NCI-H1105 treated with DMSO at 0.1 percent for 48 hours (cell line): ENCODE measurements at places on chromosomes 7 and 10.

- no peak for DNase-seq
These were observed 1.1 kb downstream of the NDUFB2 start for GRCh38 chr7:140697447-140698143.

DNA sequence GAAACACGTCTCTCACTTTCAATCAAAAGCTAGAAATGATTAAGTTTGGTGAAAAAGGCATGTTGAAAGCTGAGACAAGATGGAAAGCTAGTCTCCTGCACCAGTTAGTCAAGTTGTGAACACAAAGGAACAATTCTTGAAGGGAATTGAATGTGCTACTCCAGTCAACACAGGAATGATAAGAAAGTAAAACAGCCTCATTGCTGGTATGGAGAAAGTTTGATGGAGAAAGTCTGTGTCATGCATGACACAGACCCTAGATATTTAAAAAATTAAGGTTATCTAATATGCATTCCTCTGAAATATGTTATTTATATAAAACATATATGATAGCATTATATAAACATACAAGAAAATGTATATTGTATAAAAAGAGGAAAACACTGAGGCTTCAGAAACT, 699.4 kb upstream of the FZD8 start:
- no peak for DNase-seq

DNA sequence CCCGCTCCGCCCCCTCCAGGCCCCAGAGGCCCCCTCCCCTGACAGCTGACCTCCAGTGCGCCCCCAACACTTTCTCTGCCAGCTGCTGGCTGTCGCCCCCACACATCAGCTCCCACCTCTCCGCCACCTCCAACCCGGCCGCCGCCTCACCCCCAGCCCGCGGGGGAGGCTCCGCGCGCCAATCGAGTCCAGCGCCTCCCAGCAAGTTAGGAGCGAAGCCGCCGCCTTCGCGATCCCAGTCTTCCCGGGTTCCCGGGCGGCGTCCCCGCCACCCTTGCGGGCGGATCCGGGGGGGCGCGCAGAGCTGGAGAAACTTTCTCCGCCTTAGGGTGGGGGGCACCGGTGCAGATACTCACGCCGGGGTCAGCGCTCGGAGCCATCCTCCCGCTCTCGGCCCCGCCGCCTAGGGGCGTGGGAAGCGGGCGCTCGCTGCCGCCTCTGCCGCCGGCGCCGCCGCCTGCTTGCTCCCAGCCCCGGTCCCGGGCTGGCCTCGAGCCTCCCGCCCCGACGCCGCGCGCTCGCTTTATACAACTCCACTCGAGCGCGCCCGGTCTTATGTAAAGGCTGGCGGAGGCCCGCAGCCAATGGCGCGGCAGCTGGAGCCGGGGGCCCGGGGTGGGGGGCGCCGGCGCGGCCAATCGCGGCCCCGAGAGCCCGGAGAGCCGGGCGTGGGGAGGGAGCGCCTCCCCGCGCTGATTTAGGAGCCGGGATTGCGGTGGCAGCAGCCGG, at the start of gene CRTAC1:
CRTAC1 (minus strand) TSS at position 529 of the 729 bp plus-strand sequence; CDS start at position 380, 149 bp downstream.
- peak; percentile 44 for DNase-seq

GRCh38 chr7:40733578-40733977, 598.8 kb downstream of the SUGCT start:
- DNase-seq: no peak

DNA sequence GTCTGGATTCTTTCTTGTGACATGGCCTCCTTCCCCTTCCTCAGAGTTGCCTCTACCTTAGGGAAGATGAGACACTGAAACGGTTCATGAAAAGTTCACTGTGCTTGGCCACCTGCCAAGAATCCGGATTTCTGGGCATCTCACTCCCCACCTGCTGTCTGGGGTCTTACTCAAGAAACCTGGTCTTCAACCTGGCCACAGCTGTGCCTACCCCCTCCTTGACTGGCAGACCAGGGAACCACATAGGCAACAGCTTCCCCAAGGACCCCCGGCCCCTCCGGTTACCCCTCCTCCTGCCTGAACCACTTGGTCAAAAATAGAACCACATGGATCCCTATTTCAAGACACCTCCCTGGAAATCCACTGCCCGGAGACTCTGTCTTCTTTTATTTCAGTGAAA, 58.7 kb upstream of the NANOS1 start:
- peak; percentile 6 for DNase-seq

DNA sequence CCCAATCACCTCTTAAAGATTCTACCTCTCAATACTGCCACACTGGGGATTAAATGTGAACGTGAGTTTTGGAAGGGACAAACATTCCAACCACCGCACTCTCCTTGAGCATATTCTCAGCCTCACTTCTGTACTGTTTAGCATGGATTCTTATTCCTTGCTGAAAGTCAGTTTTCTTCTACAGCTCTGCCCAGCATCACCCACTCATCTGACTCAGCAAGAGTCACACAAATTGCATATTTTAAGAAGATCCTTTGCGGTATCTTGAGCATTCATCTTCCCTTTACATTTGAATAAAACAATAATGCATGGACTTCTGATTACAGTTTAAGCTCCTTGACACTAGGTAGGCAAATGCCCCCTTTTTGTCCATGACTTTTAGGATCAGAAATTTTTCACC, 251.6 kb upstream of the MKLN1 start:
- DNase-seq: no peak

GRCh38 chr7:37018954-37019353, 294.7 kb upstream of the AOAH start:
- DNase-seq: no peak

- no peak for DNase-seq
These were observed 113.4 kb upstream of the AHR start for GRCh38 chr7:17184805-17185689.

GRCh38 chr7:73850781-73851207, 8.5 kb upstream of the METTL27 start:
- no peak for DNase-seq

GRCh38 chr7:52311886-52312285, 723.5 kb upstream of the POM121L12 start:
- DNase-seq: no peak

GRCh38 chr10:43138757-43139241, 554 bp downstream of the CSGALNACT2 start:
- no peak for DNase-seq

DNA sequence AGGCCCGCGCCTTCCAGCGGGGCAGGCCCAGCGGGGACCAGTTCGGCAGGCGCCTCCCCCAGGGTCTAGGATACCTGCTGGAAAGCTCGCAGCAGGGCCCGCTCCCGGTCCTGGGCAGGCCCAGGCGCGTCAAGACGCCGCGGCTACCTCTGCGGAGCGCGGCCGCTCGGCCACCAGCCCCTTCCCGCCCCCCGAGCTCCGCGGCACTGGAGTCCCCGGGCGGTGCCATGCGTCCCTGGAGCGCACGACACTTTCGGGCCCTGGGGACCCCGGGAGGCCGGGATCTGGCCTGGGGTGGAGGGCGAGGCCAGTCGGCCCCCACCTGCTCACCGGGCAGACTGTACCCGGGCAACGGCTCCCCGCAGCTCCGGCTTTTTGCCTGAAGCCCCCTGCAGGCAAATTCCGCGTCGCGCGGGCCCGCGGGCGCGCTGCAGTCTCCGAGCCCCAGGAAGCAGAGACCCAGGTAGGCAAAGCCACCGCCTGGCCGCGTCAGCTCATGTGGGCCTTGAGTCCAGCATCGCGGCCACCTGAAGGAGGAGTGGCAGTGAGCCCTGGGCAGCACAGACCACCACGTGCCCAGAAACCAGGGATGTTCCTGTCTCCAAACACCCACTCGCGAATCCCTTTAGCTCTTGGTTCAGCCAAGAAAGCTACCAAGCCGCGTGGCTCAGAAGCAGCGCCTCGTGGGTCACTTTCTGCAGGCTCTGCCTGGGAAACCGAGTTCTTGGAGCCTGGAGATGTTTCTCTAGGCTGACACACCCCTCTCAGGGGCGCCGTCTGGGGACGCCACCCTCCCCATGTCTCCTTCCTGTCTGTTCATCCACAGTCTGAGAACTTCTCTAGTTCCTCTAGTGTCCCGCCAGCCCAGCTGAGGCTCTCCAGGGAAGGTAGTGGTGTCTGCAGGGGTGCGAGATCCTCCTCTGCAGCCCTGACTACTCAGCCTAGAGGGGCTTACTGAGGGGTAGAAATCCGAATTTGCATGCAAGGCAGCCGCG, 46.1 kb upstream of the APBB1IP start:
- DNase-seq: no peak

DNA sequence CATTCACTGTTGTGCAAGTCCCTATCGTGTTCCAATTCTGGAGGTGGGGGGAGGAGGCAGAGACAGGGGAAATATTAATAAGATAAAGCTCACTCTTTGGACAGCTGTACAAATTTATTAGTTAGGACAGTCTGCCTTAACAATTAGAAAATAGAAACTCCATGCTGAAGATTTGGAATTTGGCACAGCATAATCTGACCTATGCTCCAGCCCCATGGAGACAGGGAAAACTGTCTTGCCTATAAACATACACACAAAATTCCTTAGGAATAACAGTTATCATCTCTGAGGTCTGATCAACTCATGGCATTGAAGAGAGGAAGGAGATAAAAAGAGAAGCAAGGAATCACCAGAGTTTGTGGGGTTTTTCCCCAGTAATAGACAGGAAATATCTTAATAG, 335.4 kb upstream of the MEOX2 start:
- no peak for DNase-seq

- no peak for DNase-seq
These were observed 849.8 kb upstream of the SORCS1 start for GRCh38 chr10:108014145-108014901.

DNA sequence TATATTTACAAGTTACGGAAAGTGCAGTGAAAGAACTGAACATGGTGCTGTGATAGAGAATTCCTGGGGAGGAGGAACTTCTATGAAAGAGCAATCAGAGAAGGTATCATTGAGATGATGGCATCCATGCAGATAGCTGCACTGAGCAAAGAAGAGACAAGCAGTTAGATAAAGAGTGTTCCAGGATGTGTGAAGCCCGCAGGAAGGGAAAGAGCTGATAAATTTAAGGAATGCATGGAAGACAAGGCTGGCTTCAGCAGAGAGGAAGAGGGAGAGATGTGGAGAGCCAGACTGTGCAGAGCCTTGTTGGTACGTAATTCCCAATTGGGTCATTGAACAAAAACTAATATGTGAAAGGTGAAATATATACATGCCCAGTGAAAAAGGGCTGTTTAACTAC, 538.9 kb downstream of the INHBA start:
- no peak for DNase-seq

DNA sequence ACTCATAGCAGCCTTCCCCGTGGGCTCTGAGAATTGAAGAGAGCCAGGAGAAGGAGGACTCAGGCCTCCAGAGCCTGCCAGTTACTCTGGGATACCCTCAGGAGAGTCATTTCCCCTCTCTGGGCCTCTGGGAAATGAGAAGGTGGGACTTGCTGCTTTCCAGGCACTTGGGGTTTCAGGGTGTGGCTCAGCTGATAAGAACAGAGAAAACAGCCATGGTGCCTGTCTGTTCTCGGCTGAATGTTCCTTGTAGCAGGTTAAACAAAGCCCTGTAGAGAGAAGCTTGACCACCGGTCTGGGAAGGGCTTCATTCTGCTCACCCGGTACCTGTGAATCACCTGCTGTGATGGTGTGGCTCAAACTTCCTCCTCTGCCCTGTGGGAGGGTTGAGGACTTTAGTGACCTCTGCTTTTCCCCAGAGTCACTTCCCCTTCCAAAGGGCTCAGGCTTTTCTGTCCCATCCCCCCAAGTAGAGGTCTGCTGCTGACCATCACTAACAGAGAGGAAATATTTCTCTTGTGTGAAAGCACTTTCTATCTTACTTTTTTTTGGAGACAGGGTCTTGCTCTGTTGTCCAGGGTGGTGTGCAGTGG, 212.4 kb upstream of the GALNT17 start:
- no peak for DNase-seq

DNA sequence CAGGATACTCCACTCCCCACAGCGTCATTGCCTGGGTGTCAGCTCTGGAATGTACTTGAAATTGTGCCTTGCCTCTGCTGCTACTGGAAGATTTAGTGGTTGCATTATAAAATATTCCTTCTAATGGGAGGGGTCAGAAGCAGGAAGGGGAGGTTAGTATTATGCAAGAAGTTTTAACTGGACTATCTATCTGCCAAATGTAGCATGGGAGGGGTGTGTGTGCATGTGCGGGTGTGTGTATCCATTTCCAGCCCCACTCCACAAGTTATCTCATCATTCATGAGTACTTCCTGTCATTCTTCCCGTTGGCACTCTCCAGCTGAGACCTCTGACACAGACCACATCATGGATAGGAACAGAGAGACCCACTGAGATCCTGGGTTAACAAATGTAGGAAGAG, 13.4 kb downstream of the MBL2 start:
- DNase-seq: no peak

- no peak for DNase-seq
These were observed 18.5 kb upstream of the NODAL start for GRCh38 chr10:70459774-70460490.

GRCh38 chr7:41892356-41893100, 189.6 kb upstream of the INHBA start:
- no peak for DNase-seq

- no peak for DNase-seq
These were observed 181.4 kb upstream of the TNS3 start for GRCh38 chr7:47763063-47763974.

GRCh38 chr10:14017467-14017866, 313.3 kb downstream of the FRMD4A start:
- DNase-seq: no peak

GRCh38 chr7:134548877-134549276, at the start of gene AKR1B15:
Gene AKR1B15, plus strand, starts transcription at chr7:134549110. Its CDS starts 15,510 bp downstream, at chr7:134564620.
- no peak for DNase-seq

DNA sequence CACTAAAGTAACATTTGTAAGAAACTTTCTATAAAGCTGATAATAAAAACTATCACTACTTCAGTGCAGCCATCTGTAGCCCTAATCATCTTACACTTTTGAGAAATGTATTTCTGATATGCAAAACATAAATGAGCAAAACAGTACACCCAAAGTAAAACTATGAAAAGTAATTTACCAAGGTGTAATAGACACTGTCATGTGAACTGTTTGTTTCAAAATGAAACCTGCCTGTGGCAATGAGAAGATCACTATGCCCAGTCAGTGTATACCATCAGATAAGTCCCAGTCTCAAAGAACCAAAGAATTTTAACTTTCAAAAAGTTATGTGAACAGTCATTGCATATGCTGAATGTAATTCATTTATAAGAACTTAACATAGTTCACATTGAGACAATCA, 398.1 kb downstream of the CDC14C start:
- no peak for DNase-seq

GRCh38 chr7:104914421-104914820, 99.6 kb upstream of the KMT2E start:
- no peak for DNase-seq

- no peak for DNase-seq
These were observed 62.9 kb downstream of the ENO4 start for GRCh38 chr10:116912162-116912561.
